Hematopoietic multipotent progenitor cell treated with erythropoietin and hydrocortisone succinate and interleukin-3 and kit ligand, for 4 days (in vitro differentiated cells): ENCODE measurements at places on chromosomes 12 and 14.

- no peak for DNase-seq
Observed at GRCh38 chr12:59068436-59068835, 148.1 kb upstream of the LRIG3 start.

- DNase-seq, result peak; percentile 88
Observed at GRCh38 chr14:64823305-64823861, 56.3 kb downstream of the SPTB start.

GRCh38 chr14:103070971-103071542, 13.0 kb upstream of the LBHD2 start:
- DNase-seq, result no peak

GRCh38 chr12:66288121-66288520, 14.2 kb upstream of the HELB start:
- peak; percentile 64 for DNase-seq

DNA sequence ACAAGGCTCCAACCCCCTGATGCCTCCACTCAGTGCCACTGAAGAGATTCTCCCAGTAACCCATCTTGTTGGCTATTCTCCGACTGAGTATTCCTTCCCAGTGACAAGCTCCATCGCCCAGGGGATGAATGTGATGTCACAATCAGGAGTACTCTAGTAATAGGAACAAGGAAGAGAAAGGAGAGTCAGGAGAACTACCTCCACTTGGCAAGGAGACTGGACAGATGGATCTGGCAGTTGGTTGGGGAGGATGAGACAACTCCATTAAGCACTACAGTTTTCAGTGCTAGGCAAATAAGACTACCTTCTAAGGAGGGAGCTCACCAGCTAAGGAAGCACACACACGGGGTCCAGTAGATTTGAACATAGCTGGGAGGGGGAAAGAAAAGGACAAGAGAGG, 5.3 kb downstream of the RNF41 start:
- no peak for DNase-seq

DNA sequence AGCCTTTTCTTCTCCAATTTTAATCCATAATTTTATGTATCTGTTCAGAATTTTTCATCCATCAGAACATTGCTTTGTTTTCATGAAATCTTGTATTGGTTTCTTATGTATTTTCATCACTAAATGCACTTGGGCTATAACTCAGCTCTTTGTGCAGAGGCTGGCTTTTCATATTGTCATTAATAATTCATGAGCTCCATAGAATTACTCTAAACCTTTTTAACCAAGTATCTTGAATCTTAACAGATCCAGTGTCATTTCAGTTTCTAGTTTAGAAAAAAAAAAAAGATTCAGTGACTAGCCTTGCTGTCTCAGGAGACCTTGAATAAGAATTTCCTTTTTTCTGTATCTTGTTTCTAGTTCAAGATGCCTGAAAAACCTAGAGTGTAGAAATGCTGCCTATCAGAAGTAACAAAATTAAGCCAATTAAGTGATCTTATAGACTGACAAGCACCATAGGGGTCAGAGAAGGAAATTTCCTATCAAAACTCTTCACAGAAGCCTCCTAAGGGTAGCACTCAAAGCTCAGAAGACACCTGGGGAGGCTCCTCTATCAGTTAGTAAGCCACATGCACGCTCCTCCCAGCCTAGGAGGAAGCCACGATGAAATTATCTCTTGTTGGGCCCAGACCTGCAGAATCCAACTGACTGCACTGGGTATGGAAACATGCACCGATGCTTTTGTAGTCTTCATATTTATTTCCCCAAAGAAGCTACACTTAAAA, 163.4 kb downstream of the KICS2 start:
- no peak for DNase-seq
